ENCODE measurements at places on chromosomes 3 and 15.
A peak's percentile ranks its signal among the peaks of the same experiment; 100 is the strongest.

GRCh38 chr3:36740787-36741186, 23.6 kb downstream of the DCLK3 start:
- DNase-seq = no peak

- DNase-seq = no peak
Observed at GRCh38 chr3:9638155-9638554, 11.2 kb upstream of the MTMR14 start.

DNA sequence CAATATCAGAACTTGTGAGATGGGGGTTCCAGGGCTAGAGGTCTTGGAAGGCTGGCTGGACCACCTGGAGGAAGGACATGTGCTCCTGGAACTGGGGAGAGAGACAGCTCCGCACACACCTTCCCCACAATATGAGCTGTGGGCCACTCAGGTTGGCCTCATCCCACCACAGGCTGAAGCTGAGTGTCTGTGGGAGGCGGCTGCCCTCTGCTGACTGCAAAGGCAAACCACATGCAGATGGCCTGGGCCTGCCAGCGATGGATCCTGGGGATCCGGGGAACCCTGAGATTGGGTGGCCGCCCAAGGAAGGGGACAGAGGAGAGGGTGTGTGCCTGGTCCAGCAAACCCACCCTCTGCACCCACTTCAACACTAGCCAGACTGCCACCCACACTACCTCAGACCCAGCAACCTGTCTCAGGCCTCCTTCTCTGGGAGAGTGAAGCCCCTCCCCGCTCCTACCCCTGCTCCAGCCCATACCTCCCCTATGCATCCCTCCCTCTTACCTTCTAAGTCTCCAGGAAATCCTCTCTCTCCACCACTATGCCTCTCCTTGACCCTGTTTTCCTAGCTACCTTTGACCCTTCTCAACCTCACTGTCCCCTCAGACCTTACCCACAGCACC, 44.8 kb downstream of the CYP11A1 start:
- DNase-seq = peak; percentile 49

DNA sequence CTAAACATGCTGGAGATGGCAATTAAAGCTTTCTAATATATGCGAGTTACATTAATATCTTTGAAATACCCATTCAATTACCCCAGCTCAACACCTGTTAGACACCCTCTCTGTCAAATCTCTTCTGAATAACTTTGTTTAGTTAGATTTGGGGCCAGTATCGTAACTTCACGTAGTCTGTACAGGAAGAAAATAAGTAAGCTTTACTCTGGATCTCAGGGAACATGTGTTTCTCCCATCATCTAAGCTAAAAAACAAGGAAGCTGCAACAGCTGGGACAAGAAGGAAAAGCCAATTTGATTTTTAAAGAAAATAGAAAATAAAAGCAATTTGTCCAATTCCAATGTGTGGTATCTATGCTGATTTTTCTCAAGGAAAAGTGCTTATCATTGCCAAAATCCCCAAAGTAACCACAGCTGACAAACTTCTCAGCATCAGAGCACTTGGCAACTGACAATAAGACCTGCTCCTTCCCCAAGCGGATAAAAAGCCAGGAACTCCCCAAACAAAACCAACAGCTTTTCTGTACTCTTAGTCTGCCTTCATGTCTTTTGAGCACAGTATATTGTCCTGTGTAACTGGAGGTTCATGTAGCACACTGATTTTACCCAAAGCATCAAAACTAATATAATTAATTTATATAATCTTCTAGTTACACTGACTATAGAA, 279.1 kb downstream of the ZBTB20 start:
- no peak for DNase-seq
